ENCODE measurements at places on chromosomes 2 and 18.

GRCh38 chr2:26807788-26808460 is 22.1 kb downstream of the CENPA start:
- DNase-seq: no peak

GRCh38 chr2:158378926-158379325 is 77.6 kb downstream of the CCDC148 start:
- DNase-seq: no peak

GRCh38 chr2:129201696-129202095 is 777.8 kb upstream of the RAB6C start:
- DNase-seq: peak; percentile 19

- DNase-seq: no peak
Observed at GRCh38 chr2:3982160-3982559, 278.8 kb downstream of the DCDC2C start.

GRCh38 chr2:46775722-46776121 is 139.9 kb downstream of the MCFD2 start:
- no peak for DNase-seq

Measured in fibroblast of skin of left biceps (primary cell).